Heart left ventricle (tissue), 16 donors: ENCODE measurements at places on chromosomes 6 and 20.
A peak's percentile ranks its signal among the peaks of the same experiment; 100 is the strongest.

GRCh38 chr20:54608039-54608745 lies 132.8 kb downstream of the DOK5 start:
- H3K4me1 ChIP-seq, result peaks cover 3% of the 10 kb centered on the region
- H3K27me3 ChIP-seq, result no peaks in the 10 kb centered on the region
- no peak overlapping the region for H3K27ac ChIP-seq
- DNase-seq, result no peak

GRCh38 chr20:20063941-20064702 lies 11.8 kb downstream of the CFAP61 start:
- H3K27ac ChIP-seq, result no peak overlapping the region
- no peaks in the 10 kb centered on the region for H3K36me3 ChIP-seq
- no peaks in the 10 kb centered on the region for H3K4me1 ChIP-seq
- no peak overlapping the region for H3K4me3 ChIP-seq

DNA sequence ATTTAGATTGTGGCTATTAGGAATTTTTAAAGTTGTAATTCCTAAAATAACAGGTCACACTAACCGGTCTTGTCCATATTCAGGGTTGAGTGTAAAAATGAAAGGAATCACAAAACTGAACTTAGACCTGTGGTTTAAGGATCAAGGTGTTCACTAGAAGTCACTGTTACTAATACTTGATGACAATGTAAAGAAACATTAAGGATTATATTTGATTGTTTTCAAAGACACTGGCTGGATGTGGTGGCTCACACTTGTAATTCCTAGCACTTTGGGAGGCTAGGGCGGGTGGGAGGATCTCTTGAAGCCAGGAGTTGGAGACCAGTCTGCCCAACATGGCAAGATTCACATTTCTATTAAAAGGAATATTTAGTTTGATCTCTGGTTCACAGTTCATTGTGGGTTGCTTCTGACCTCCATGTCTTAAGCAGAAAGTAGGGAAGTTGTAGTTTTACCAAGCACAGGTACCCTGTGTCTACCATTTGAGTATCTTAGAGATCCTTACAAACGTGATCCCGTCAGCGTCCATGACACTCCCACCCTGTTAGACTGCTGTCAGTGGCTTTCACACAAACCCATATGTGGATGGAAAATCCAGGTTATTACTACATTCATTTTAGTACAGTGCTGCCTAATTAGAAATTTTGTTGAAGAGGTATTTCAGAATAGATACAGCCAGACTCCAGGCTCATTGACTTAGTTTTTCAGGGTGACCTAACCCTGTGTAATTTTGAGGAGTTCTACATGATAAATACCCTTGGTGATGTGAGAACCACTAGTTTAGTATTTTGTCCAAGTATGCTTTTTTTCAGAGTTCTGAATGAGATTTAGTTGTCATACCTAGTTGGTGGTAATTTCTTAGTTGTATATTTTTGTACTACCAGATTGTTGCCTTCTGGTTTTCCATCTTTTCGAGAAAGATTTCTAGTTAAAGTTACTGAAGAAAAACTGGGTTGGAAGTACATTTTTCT lies 10.2 kb downstream of the SRSF3 start:
- DNase-seq, result no peak
- peaks cover 99% of the 10 kb centered on the region for H3K4me1 ChIP-seq
- H3K36me3 ChIP-seq, result peaks cover 100% of the 10 kb centered on the region
- no peak overlapping the region for H3K4me3 ChIP-seq
- H3K27ac ChIP-seq, result peak overlapping the region; percentile 68

DNA sequence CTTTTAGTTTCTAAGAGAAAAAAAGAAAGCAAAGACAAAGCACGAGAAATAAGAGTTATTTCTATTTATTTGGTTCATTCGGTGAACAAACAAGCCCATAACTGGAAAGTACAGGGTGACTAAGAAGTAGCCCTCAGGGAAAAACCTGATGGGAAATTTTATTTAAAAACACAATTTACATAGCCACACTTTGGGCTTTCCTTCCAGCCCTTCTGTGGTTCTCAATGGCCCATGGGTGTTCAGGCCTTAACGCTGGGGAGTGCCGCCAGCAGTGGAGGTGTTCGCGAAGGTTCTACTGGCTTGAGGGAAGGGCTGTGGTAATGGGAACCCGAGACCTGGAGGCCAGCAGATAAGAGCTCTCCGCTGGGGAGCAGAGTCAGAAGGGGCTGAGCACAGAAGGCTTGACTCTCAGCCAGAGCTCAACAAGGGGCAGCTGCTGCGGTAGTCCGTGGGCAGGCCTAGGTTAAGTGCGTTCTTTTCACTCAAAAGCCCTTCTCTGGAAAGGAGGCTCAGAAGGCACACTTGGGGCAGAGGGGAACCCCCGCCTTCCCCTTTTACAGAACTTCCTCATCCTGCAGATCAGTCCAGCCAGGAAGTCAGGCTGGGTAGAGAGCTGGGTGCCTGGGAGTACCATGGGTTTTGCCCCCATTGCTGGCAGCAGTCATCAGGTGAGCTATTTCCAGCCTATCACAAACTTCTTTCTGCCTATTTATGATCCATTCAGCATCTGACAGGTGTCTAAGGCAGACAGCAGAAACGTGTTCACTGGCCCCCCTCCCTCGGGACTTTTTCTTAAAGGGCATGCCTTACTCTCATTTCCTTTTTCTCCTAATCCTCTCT lies 8.8 kb upstream of the CD83 start:
- DNase-seq, result no peak
- no peaks in the 10 kb centered on the region for H3K27me3 ChIP-seq
- no peak overlapping the region for H3K4me3 ChIP-seq
- H3K36me3 ChIP-seq, result no peaks in the 10 kb centered on the region

GRCh38 chr6:33344701-33345697 lies 27.5 kb upstream of the ZBTB22 start:
- no peak overlapping the region for H3K4me3 ChIP-seq
- H3K36me3 ChIP-seq, result no peaks in the 10 kb centered on the region
- DNase-seq, result peak; percentile 66
- peaks cover 6% of the 10 kb centered on the region for H3K4me1 ChIP-seq

GRCh38 chr6:167096991-167097390 lies 25.9 kb upstream of the CCR6 start:
- peaks cover 9% of the 10 kb centered on the region for H3K4me1 ChIP-seq
- H3K27ac ChIP-seq, result no peak overlapping the region
- no peaks in the 10 kb centered on the region for H3K36me3 ChIP-seq
- DNase-seq, result no peak
- H3K27me3 ChIP-seq, result no peaks in the 10 kb centered on the region

GRCh38 chr6:157070403-157071107 lies 252.8 kb downstream of the TMEM242 start:
- H3K4me3 ChIP-seq, result no peak overlapping the region
- no peaks in the 10 kb centered on the region for H3K36me3 ChIP-seq
- no peak overlapping the region for H3K27ac ChIP-seq
- H3K4me1 ChIP-seq, result peaks cover 70% of the 10 kb centered on the region
- H3K27me3 ChIP-seq, result no peaks in the 10 kb centered on the region
- DNase-seq, result no peak

GRCh38 chr6:168576388-168576787 lies 135.4 kb downstream of the SMOC2 start:
- H3K27ac ChIP-seq, result no peak overlapping the region
- H3K4me3 ChIP-seq, result no peak overlapping the region
- no peak for DNase-seq
- no peaks in the 10 kb centered on the region for H3K36me3 ChIP-seq
- no peaks in the 10 kb centered on the region for H3K4me1 ChIP-seq

GRCh38 chr6:55918639-55919038 lies 43.2 kb upstream of the BMP5 start:
- no peaks in the 10 kb centered on the region for H3K27me3 ChIP-seq
- H3K27ac ChIP-seq, result no peak overlapping the region
- H3K4me3 ChIP-seq, result no peak overlapping the region

- no peak overlapping the region for H3K4me3 ChIP-seq
- no peaks in the 10 kb centered on the region for H3K27me3 ChIP-seq
- no peaks in the 10 kb centered on the region for H3K4me1 ChIP-seq
- DNase-seq, result no peak
- no peaks in the 10 kb centered on the region for H3K36me3 ChIP-seq
Measured at GRCh38 chr6:133340557-133340956, 99.4 kb downstream of the EYA4 start.

GRCh38 chr6:153503810-153504209 lies 372.7 kb upstream of the RGS17 start:
- H3K4me1 ChIP-seq, result no peaks in the 10 kb centered on the region
- no peak overlapping the region for H3K4me3 ChIP-seq
- no peak overlapping the region for H3K27ac ChIP-seq
- DNase-seq, result no peak
- no peaks in the 10 kb centered on the region for H3K36me3 ChIP-seq

- H3K27me3 ChIP-seq, result no peaks in the 10 kb centered on the region
- no peak overlapping the region for H3K27ac ChIP-seq
- DNase-seq, result no peak
- H3K36me3 ChIP-seq, result no peaks in the 10 kb centered on the region
- no peaks in the 10 kb centered on the region for H3K4me1 ChIP-seq
Measured at GRCh38 chr6:47258724-47259347, 50.9 kb downstream of the TNFRSF21 start.

GRCh38 chr6:17851720-17852161 lies 135.7 kb downstream of the KIF13A start:
- no peaks in the 10 kb centered on the region for H3K27me3 ChIP-seq
- no peaks in the 10 kb centered on the region for H3K4me1 ChIP-seq
- no peak for DNase-seq
- H3K4me3 ChIP-seq, result no peak overlapping the region

GRCh38 chr20:58832457-58832856 lies 18.2 kb downstream of the GNAS-AS1 start:
- H3K27me3 ChIP-seq, result no peaks in the 10 kb centered on the region
- no peak for DNase-seq
- H3K27ac ChIP-seq, result no peak overlapping the region
- H3K4me3 ChIP-seq, result no peak overlapping the region
- peaks cover 9% of the 10 kb centered on the region for H3K4me1 ChIP-seq

DNA sequence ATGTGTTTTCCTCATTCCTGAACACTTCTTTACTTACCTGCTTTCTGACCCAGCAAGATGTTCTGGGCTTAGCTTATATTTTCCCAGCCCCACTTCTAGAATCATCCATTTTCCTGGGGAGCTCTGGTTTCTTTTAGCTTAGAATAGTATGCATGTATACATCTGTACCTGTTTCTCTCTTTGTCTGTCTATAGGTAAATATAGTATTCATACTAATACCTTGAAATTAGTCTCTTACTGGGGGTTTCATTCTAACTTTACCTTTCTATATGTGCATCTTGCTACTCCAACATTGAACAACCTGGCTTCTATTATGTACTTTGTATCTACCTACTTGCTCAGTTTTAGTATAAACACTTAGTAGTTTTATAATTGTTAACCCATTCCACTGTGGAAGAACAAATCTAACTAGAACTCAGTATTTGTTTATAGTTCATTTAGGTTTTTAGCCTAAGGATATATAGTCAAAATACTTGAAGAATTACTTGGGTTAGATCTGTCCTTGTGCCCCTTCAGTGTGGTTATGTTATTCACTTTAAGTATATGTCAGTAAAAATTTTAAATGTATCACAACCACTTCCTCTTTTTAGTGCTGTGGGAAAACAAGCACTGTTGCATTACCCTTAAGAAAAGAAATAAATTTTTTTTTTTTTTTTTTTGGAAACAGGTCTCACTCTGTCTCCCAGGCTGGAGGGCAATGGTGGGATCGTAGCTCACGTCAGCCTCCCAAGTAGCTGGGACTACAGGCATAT lies 54.0 kb downstream of the ASXL1 start:
- peaks cover 8% of the 10 kb centered on the region for H3K4me1 ChIP-seq
- no peaks in the 10 kb centered on the region for H3K27me3 ChIP-seq
- no peak overlapping the region for H3K27ac ChIP-seq
- H3K36me3 ChIP-seq, result peaks cover 9% of the 10 kb centered on the region

DNA sequence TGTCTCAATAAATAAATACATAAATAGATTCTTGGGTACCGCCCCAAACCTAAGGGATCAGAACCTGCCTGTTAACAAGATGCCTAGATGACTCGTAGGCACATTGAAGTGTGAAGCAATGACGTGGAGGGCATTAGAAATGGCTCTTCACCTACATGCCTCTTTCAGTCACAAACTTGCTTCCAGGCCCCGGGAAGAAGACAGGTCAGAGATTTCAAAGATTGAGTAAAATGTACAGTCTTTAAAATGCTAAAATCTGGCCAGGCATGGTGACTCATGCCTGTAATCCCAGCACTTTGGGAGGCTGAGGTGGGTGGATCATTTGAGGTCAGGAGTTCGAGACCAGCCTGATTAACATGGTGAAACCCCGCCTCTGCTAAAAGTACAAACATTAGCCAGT lies 480.8 kb upstream of the JARID2 start:
- H3K4me3 ChIP-seq, result no peak overlapping the region
- DNase-seq, result no peak
- no peaks in the 10 kb centered on the region for H3K36me3 ChIP-seq

- no peaks in the 10 kb centered on the region for H3K36me3 ChIP-seq
- H3K27me3 ChIP-seq, result no peaks in the 10 kb centered on the region
- DNase-seq, result no peak
- no peaks in the 10 kb centered on the region for H3K4me1 ChIP-seq
- no peak overlapping the region for H3K4me3 ChIP-seq
Measured at GRCh38 chr6:98797217-98797994, 37.0 kb upstream of the POU3F2 start.

DNA sequence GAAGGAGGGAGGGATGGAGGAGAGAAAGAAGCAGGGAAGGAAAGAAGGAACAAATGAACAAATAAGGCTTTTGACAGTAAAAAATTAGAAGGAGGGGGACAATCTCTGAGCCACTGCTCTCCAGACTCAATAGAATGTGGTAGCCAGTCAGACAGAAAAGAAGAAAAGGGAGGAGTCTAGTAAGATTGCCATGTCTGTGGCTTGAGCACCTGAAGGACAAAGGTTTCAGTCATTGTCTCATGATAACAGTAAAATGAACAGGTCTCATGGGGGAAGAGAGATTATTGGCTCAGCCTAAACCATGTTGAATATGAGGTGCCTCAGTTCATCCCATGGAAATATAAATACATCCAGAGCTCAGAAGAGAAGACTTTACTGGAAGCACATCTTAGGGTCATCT lies 14.0 kb upstream of the LOC128125822 start:
- no peak overlapping the region for H3K4me3 ChIP-seq
- H3K27me3 ChIP-seq, result no peaks in the 10 kb centered on the region
- no peak for DNase-seq
- H3K27ac ChIP-seq, result no peak overlapping the region
- peaks cover 7% of the 10 kb centered on the region for H3K4me1 ChIP-seq

GRCh38 chr6:128345278-128345677 lies 175.1 kb downstream of the PTPRK start:
- no peak for DNase-seq
- H3K4me3 ChIP-seq, result no peak overlapping the region
- peaks cover 15% of the 10 kb centered on the region for H3K4me1 ChIP-seq
- no peaks in the 10 kb centered on the region for H3K36me3 ChIP-seq
- no peaks in the 10 kb centered on the region for H3K27me3 ChIP-seq

GRCh38 chr20:34536798-34537394 lies 20.7 kb downstream of the DYNLRB1 start:
- peaks cover 77% of the 10 kb centered on the region for H3K36me3 ChIP-seq
- peaks cover 6% of the 10 kb centered on the region for H3K4me1 ChIP-seq
- no peak overlapping the region for H3K27ac ChIP-seq
- H3K27me3 ChIP-seq, result no peaks in the 10 kb centered on the region
- peak; percentile 74 for DNase-seq

- no peaks in the 10 kb centered on the region for H3K27me3 ChIP-seq
- DNase-seq, result no peak
- H3K4me1 ChIP-seq, result no peaks in the 10 kb centered on the region
- no peaks in the 10 kb centered on the region for H3K36me3 ChIP-seq
- H3K27ac ChIP-seq, result no peak overlapping the region
Measured at GRCh38 chr6:29477923-29478450, 9.8 kb downstream of the MAS1L start.
